ENCODE measurements at places on chromosomes 2 and 18.

DNA sequence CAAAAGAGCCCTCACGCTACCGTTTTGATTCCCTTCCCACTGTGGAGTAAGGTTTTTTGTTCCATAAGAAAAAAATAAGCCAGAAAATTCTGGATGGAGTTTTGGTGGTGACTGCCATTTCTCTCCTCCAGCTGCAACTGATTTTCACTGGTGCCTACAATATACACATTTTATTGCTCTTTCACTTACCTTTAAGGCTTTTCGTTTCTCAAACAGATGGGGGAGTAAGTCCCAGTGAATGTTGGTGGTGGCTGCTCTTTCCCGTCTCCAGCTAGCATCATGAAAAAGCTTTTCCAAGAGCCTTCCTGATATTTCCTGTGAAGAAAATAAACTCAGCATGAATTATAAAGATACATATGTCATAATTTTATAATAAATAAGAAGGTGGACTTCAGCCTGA, 932.5 kb upstream of the PIK3C3 start:
- DNase-seq, result no peak

- no peak for DNase-seq
Observed at GRCh38 chr2:12923907-12924610, 207.3 kb downstream of the TRIB2 start.

- no peak for DNase-seq
Observed at GRCh38 chr2:86783615-86784339, 6.9 kb downstream of the CD8A start.

- DNase-seq, result no peak
Observed at GRCh38 chr2:189726271-189726670, 36.3 kb downstream of the OSGEPL1 start.

GRCh38 chr2:109255654-109256053, 126.6 kb downstream of the SH3RF3 start:
- DNase-seq, result no peak

DNA sequence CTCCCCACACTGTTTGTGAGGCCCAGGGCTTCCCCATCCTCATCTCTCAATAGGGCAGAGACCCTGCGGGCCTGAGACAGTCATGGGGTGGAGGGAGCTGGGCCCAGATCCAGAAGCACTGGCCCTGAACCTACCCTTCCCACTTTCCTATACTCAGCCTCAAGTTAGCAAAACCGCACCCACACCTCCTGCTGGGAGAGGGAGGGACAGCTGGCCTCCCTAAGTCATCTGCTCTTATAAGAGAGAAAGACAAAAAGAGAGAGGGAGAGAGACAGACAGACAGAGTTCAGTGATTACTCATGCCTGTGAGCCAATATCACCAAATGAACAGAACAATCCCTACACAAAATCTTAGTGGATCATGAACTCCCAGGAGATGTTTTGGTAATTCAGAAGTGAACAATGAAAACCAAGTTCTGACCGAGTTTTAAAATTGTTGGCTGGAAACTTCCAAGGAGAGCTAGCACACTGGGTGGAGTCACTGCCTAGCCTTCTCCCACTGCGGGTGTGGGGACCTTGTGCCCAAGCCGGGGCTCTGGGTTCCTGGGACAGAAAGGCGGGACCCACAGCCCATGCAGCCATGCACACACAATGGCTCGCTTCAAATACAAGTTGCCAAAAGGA, 130.5 kb downstream of the PXDN start:
- DNase-seq, result no peak

DNA sequence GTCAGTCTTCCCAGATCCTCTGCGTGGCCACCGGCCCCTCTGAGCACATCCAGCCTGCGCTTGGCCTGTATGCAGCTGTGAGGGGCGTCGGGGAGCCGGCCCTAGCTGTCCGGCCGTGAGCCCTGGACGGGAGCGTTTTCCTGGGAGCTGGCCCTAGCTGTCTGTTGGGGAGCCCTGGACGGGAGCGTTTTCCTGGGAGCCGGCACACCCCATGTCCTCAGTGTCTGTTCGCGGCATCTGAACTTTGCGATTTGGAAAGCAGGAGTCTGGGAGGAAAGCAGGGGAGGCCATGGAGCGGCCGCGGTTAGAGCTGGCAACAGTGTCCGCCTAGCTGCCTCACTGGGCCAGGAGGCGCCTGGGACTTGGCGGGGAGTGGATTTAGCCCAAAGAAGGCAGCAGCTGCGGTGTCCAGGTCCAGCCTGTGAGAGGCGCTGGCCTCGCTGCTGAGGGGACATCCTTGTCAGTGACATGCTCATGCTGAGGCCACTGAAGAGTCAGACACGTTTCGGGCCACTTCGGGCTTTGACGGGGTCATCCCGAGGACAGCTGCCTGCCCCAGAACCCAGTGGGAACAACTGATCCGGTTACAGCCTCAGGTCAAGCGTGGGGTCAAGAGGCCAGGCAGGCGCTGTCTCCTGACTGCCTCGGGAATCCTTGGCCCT, 75.8 kb downstream of the KCNG2 start:
- no peak for DNase-seq

- DNase-seq, result peak; percentile 17
Observed at GRCh38 chr2:163182764-163183354, 344.3 kb upstream of the KCNH7 start.

- DNase-seq, result peak; percentile 20
Observed at GRCh38 chr2:28155627-28156026, 237.0 kb upstream of the FOSL2 start.

DNA sequence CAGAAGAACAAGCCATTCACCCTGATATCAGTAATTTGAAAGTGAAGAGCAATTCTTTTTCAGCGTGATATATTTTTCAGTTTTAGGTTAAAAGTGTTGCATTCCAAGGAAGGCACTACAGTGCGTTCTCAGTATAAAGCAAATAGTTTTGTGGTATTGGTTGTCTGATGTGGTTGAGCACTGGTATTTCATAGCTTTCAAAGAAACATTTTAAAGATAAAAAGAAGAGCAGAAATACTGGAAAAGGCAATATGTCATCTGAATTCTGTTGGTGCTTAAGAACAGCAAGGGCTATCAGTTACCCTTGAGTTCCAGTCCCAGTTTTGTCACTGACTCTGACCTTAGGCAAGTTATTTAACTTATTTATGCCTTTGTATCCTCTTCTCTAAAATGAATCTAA, 191.6 kb downstream of the BABAM2 start:
- no peak for DNase-seq

GRCh38 chr18:9735879-9736278, 27.8 kb downstream of the RAB31 start:
- DNase-seq, result no peak

DNA sequence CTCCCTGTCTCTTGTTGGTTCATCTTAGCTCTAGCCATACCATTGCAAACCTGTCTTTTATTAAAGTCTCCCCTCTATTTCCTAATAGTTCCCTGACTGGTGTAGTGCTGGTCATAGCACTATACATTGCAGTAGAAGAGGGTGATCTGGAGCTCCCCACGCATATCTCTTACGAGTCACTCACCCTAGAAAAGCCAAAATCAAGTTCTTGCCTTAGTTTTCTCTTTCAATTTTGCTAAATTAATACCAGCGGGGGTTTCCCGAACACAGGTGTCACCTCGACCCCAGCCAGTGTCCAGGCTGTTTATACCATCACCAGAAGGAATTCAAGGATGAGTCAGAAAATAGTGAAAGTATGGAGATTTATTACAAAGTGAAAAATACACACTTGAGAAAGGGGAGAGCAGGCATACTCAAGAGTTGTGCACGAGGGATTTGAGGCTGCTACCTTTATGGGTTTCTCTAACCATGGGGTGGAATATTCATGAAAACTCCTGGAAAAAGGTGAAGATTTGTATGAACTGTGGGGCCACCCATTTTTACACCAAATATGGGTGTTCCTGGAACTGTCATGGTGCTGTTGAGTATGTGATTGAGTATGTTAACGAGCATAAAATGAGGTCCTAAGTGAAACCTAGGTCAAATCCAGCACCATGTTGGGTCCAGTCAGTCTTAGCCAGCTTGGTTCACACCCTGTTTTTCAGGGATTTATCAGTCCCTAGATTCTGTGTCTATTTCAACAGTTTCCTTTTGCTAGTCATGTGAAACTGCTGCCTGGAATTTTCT, 20.2 kb downstream of the PROKR1 start:
- no peak for DNase-seq

GRCh38 chr2:134906726-134907125, 11.9 kb upstream of the CCNT2 start:
- no peak for DNase-seq

GRCh38 chr2:33791625-33792024, 192.5 kb upstream of the FAM98A start:
- DNase-seq, result no peak

GRCh38 chr2:44680983-44681531, 260.4 kb upstream of the SIX3 start:
- DNase-seq, result no peak

DNA sequence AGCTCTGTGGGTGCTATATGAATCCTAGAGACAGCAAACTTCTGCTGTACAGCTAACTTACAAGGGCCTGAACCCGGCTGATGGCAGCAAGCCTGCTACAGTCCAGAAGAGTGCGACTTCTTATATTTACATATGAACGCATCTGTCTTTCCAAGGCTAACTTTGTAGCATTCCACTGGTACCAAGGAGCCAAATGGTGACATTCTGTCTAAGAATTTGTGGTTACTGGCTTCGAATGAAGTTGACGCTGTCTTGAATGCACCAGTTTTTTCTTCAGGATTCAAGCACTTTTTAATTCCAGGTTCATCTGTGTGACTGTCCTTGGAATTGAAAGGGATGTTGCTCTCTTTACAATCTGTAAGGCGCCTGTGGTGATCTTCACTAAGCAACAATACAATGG, 42.4 kb downstream of the THUMPD2 start:
- no peak for DNase-seq

DNA sequence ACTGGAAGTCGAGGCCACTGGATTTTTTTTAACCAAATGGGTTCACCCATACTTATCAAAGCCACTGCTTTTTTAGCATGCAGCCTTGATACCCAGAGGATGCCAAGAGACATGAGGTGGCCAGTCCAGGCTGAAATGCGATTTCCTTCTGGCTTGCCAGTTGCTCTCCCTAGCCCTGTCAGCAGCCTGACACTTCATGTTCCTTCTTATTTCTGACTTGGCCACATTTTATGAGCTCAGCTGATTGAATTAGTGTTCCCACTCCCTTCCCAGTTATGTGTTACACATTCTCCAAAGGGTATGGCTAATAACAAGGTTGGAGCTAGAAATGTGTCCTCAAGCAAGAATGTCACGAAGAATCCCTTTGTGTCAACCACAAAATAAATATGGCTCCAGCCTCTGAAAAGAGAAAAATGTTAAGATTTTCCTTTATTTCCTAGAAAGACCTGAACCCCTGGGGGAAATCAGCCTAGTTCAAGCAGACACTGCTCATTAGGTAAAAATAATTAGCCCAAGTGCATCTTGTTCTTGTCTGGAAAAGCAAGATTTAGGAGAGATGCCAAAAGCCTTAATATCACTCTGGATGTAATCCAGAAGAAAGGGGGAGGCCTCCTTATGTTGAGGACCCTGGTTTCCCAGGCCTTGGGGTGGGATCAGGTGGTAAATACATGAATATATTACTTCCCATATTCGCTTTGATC, 121.7 kb upstream of the TACR1 start:
- DNase-seq, result no peak

- DNase-seq, result no peak
Observed at GRCh38 chr2:161217597-161218185, 57.5 kb downstream of the TANK start.

Measured in T47D (cell line).